ENCODE measurements at places on chromosomes 1 and 21. TPM values are rescaled to one million over a fixed set of nuclear protein-coding genes. Genes with fewer than 3 reads are reported as not detected.

The CYP4A11 gene
- total RNA-seq: not detected

The PINK1 gene
- total RNA-seq: 261 TPM

The SPATA17 gene
- total RNA-seq: 1.2 TPM

The CRYAA gene
- not detected for total RNA-seq

The GPBP1L1 gene
- 78.9 TPM for total RNA-seq

The CCDC185 gene
- not detected for total RNA-seq

The OLIG2 gene
- not detected for total RNA-seq

The SH2D1B gene
- 0.40 TPM for total RNA-seq

The KLF17 gene
- not detected for total RNA-seq

The KRTAP10-2 gene
- not detected for total RNA-seq

The RHBDL2 gene
- not detected for total RNA-seq

The ACBD6 gene
- 20.5 TPM for total RNA-seq

The MEGF6 gene
- total RNA-seq: 11.6 TPM

The CA6 gene
- total RNA-seq: not detected

The WDR47 gene
- 16.6 TPM for total RNA-seq

The ARHGEF10L gene
- 54.9 TPM for total RNA-seq

The CHRM3 gene
- 0.30 TPM for total RNA-seq

The CFAP141 gene
- total RNA-seq: not detected

The FAM163A gene
- 0.27 TPM for total RNA-seq

The NFASC gene
- total RNA-seq: 11.6 TPM

The CFHR1 gene
- not detected for total RNA-seq

The AADACL3 gene
- total RNA-seq: not detected

The CHRNB2 gene
- total RNA-seq: not detected

The OR2L2 gene
- 0.05 TPM for total RNA-seq

The OR14K1 gene
- total RNA-seq: not detected
